ENCODE measurements at places on chromosomes 2 and 18. TPM values are rescaled to one million over a fixed set of nuclear protein-coding genes. Genes with fewer than 3 reads are reported as not detected.

IL1R2 gene
- 0.71 TPM for total RNA-seq

LRRTM1 gene
- total RNA-seq, result not detected

PTPN4 gene
- 16.1 TPM for total RNA-seq

UGT1A10 gene
- total RNA-seq, result 0.26 TPM

UGT1A4 gene
- total RNA-seq, result not detected

CYP27C1 gene
- 5.3 TPM for total RNA-seq

SPP2 gene
- total RNA-seq, result not detected

CNTNAP5 gene
- not detected for total RNA-seq

SGPP2 gene
- 0.20 TPM for total RNA-seq

SDC1 gene
- total RNA-seq, result 184 TPM

POTEC gene
- not detected for total RNA-seq

GKN2 gene
- 3.7 TPM for total RNA-seq

MYO7B gene
- total RNA-seq, result 0.13 TPM

LIPG gene
- 0.10 TPM for total RNA-seq

SLC5A7 gene
- total RNA-seq, result not detected

MC4R gene
- total RNA-seq, result not detected

ARHGAP15 gene
- total RNA-seq, result not detected

CYP27A1 gene
- total RNA-seq, result 0.34 TPM

ANKRD30B gene
- not detected for total RNA-seq

KCNF1 gene
- 36.5 TPM for total RNA-seq

REG1B gene
- total RNA-seq, result not detected

PSMA8 gene
- not detected for total RNA-seq

KCNK3 gene
- total RNA-seq, result 1.4 TPM

ASB18 gene
- total RNA-seq, result not detected

GTF2A1L gene
- total RNA-seq, result not detected

C2orf72 gene
- total RNA-seq, result 6.5 TPM

INHBB gene
- 14.2 TPM for total RNA-seq

POTEE gene
- total RNA-seq, result not detected

CREG2 gene
- 10.0 TPM for total RNA-seq

DTNA gene
- total RNA-seq, result 0.17 TPM

RIT2 gene
- not detected for total RNA-seq

CXCR2 gene
- total RNA-seq, result not detected

IL1R1 gene
- 34.5 TPM for total RNA-seq

LIMS1 gene
- total RNA-seq, result 62.4 TPM

CYP1B1 gene
- total RNA-seq, result 11.1 TPM

SAG gene
- total RNA-seq, result not detected

VSNL1 gene
- total RNA-seq, result not detected

ST8SIA3 gene
- not detected for total RNA-seq

FIGLA gene
- not detected for total RNA-seq

IL1RL1 gene
- 1.1 TPM for total RNA-seq

TANK gene
- total RNA-seq, result 52.6 TPM

PLB1 gene
- total RNA-seq, result 2.0 TPM
